Gastroesophageal sphincter (tissue), 4 donors: ENCODE measurements at places on chromosomes 1 and 21. TPM values are rescaled to one million over a fixed set of nuclear protein-coding genes. Genes with fewer than 3 reads are reported as not detected.

Gene KCNK1
- total RNA-seq = 5.5 TPM

Gene LIN28A
- total RNA-seq = not detected

DNA sequence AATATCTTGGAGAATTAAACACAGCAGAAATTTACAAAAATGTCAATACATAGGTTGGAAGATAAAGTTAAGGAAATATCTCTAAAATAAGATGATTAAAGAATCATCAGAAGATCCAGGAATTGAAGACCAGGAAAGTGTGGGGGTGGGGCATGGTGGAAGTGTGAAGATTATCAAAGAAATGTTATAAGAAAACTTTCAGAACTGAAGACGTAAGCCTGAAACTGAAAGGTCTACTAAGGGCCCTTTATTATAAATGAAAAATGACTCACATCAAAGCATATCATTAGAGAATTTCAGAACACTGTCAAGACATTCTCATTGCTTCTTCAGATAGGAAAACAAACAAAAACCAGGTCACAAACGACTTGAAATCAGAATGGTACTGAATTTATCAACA lies 92.4 kb upstream of the DPT start:
- no peak for ATAC-seq

- ATAC-seq = no peak
These were observed 33.6 kb downstream of the PLPPR4 start for GRCh38 chr1:99297923-99298322.

DNA sequence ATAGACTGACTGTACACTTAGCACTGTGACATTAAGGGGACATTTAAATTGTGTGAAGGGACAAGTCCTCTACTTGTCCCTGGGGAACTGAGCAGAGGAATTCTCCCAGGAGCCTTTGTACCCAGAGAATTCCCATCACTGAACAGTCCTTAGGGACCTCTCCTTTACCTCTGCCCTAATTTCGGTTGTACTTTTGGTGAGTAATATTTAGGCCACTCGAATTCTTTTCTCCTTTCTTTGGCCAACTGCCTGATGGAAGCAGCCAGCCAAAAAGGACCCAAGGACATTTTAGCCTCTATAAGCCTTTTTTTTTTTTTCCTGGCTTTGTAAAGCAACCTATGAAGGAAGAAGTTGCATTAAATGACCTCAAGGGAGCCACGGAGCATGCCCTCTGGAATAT lies 71.5 kb downstream of the NR5A2 start:
- ATAC-seq = no peak

DNA sequence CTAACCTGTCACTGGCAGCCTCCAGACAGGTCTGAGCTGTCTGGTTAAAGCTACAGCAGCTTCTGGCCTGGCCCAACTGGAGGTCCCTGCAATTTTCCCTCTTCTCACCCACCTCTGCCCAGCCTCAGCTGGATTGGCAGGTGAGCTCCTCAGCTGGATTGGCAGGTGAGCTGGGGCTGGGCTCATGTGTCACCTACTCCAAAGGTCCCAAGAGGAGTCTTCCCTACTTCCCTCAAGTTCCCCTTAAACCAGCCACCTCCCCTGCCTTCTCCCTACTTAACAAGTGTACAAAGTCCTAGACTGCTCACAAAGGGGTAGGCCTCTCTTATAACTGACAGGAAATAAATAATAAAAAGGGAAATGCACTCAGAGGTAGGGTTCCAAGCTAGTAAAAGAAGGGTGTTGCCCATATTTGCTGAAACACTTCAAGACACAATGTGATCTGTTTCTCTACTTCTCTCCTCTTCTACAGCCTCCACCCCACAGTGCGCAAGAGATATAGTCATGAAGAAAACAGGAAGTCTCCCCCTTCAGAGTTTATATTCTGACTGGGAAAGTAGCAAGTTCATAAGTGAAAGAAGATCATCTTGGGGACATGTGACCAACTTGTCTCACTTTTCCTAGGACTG lies at the start of gene GPA33:
Gene GPA33 (minus strand): TSS at position 64 of the 629 bp plus-strand sequence. CDS start 90 bp downstream, outside the sequence.
- peak; percentile 43 for ATAC-seq
